ENCODE measurements at places on chromosomes 3 and 15.

DNA sequence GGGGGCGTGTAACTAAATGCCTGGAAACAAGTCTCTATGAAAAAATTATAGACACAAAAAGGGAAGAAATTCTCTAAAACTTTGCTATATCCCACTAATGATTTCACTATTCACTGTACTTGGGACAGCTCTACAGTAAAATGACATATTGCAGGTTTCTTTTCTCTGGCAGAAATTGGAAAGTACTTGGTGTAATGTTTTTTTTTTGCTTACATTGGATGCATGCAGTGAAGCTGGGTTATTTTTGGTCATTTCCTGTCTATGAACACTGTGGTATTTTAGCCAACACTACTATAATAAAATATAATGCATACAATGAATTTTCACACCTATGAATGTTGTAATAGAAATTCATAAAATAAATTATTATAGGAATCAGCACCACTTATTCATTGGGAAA is 109.7 kb downstream of the LRRC49 start:
- no peak for DNase-seq

GRCh38 chr3:119604878-119605277 is 7.2 kb downstream of the PLA1A start:
- peak; percentile 40 for DNase-seq

- no peak for DNase-seq
Measured at GRCh38 chr15:74302821-74303359, 64.6 kb downstream of the CYP11A1 start.

DNA sequence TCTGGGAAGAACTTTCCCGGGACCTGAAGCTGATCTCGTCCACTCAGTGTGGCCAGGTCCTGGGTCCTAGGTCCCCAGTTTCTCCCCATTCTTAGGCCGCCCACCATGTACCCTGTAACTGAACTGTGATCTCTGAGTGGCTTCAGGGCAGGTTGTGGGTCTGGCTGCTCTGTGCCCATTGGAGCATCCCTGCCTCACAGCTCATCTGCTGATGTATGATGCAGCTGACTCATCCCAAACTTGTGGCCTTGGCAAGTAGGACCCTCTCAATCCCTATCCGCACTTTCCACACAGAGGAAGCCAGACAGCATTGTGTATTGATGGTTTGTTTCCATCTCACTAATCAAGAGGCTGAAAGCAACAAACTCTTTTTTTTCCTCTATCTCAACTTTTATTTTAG is 69.1 kb upstream of the XCR1 start:
- DNase-seq: no peak

GRCh38 chr15:66862111-66862939 is 160.3 kb downstream of the SMAD6 start:
- DNase-seq: no peak

DNA sequence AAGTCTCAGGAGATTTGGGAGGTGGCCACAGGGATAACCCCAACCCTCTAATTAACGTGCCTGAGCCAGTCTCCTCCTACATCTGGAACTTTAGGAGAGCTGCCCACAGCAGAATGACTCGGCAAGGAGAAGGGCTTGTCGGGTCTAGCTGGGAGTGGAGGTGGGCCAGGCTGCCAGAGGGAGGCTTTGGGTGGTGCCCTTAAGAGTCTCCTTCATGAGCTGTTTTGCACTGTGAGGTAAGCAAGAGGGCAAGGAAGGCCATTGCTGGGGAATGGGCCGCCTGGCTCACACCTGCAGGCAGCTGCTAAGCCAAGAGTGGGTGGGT is 3.6 kb upstream of the TNK2 start:
- no peak for DNase-seq

DNA sequence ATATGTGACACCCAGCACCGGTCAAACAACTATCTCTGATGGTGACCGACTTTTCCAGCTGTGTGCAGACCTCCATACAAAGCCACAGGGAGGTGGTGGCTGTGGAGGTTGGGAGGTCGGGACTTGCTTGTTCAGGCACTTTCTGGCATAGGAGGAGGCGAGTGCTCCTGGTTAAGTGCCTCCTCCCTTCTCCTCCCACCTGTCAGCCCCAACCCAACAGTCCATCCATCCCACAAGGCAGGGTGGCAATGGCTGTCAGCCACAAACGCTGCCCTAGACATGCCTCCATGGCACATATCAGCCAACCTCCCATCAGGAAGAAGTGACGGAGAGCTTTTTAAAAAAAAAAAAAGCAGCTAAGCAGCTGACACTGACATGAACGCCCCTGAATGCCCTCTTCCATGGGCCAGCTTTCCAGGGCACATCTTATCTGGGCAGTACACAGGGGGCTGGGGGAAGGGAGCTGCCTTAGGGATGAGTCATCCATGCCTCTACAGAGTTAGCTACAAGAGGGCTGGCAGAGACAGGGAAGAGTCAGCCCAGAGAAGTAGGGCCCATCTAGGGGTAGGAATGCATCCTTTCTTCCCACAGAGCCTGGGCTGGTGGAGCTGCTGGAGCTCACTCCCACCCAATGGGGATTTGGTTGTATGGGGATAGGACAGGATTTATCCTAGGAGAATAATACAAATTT is 41.2 kb downstream of the CCDC12 start:
- DNase-seq: peak; percentile 88
